ENCODE measurements at places on chromosomes 3 and 15. TPM values are rescaled to one million over a fixed set of nuclear protein-coding genes. Genes with fewer than 3 reads are reported as not detected.

RASL12 gene
- total RNA-seq: 0.39 TPM

MYL3 gene
- total RNA-seq: not detected

SERPINI1 gene
- total RNA-seq: 7.6 TPM

RHOV gene
- 0.07 TPM for total RNA-seq

BUB1B gene
- 2.9 TPM for total RNA-seq

LMAN1L gene
- not detected for total RNA-seq

GOLGA8N gene
- total RNA-seq: 6.8 TPM

NSUN3 gene
- 22.0 TPM for total RNA-seq

GRM2 gene
- 0.07 TPM for total RNA-seq

ITIH4 gene
- 2.5 TPM for total RNA-seq

KIF23 gene
- 8.6 TPM for total RNA-seq

TMEM62 gene
- total RNA-seq: 12.8 TPM

FBXL2 gene
- 17.4 TPM for total RNA-seq

ZBBX gene
- total RNA-seq: 0.20 TPM

ACKR2 gene
- 0.40 TPM for total RNA-seq

SLC15A2 gene
- 0.26 TPM for total RNA-seq

IL5RA gene
- not detected for total RNA-seq

NMB gene
- 4.9 TPM for total RNA-seq

IL17RD gene
- 3.4 TPM for total RNA-seq

UBA3 gene
- total RNA-seq: 64.4 TPM
